ENCODE measurements at places on chromosomes 1 and 21. TPM values are rescaled to one million over a fixed set of nuclear protein-coding genes. Genes with fewer than 3 reads are reported as not detected.

DNA sequence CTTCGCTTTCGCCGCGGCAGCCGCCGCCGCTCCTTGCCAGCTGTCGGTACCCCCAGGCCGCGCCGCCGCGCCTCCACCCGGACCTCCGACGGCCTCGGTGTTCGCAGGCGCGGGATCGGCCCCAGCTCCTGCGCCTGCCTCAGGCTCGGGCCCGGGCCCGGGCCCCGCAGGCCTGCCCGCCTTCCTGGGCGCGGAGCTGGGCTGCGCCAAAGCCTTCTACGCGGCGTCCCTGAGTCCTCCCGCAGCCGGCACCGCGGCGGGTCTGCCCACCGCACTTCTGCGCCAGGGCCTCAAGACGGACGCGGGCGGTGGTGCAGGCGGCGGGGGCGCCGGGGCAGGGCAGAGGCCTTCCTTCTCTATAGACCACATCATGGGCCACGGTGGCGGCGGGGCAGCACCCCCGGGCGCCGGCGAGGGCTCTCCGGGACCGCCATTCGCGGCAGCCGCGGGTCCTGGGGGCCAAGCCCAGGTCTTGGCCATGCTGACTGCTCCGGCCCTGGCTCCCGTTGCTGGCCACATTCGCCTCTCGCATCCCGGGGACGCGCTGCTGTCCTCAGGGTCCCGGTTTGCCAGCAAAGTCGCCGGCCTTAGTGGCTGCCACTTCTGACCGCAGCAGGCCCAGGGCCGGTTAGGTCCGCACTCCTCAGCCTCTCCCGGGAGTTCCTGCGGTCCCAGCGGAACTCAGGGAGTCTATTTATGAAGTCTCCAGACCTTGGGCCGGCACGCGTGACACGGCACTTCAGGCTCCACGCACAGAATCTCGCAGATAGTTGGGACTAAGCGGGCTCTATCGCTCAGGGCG is 1.4 kb downstream of the FOXD2 start:
- DNase-seq = no peak

DNA sequence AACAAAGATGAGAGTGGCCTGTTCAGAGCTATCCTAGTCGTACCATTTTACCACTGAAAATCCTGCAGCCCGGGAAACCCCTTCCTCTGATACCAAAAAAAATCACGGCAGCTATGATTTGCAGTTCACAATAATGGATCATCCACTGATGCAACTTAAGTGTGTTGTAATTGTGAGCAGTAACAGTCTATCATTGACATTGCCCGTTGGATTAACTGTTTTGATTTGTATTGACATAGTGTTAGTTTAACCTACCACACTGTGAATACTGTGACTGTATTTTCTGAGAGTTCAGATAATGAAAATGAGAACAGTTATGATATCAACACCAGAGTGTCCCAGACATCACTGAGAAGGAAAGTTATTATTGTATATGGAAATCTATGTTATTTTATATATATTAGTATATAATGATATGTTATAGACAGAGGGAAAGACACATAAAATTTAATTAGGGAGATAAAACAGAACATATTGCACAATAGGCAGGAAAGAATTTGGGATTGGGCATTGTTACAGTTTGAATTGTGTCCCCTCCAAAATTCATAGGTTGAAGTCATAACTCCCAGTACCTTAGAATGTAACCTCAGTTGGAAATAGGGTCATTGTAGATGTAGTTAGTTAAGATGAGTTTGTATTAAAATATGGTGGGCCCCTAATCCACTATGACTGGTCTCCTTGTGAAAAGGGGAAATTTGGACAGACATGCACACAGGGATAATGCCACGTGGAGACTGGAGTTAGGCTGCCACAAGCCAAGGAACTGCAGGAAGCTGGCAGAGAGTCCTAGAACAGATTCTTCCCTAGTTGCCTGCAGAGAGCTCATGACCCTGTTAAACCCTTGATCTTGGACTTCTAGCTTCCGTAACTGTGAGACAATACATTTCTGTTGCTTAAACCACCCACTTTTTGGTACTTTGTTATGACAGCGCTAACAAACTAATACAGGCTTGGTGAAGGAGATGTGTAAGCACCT is 54.4 kb downstream of the TLCD4 start:
- DNase-seq = no peak

DNA sequence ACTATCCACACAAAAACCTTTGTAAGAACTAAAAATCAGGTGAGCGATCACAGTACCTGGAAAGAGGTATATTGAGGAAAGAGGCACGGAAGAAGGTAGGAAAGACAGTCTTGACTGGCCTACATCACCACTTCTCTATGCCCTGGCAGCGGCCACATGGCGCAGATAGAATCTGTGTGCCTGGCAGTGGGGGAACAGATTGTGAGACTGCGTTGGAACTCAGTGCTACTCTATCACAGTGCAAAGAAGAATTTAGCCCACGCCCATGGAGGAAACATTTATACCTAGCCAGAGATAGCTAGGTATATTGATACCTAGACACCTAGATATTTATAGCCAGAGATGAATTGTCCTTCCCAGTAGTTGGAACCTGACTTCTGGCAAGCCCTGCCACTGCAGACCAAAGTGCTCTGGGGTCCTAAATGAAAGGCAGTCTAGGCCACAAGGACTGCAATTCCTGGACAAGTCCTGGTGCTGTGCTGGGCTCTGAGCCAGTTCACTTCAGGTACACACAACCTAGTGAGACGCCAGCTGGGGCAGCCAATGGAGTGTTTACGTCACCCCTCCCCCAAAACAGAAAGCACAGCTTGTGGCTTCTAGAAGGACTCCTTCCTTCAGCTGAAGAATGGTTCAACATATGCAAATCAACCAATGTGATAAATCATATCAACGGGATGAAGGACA is 51.9 kb downstream of the DHX9 start:
- no peak for DNase-seq

DNA sequence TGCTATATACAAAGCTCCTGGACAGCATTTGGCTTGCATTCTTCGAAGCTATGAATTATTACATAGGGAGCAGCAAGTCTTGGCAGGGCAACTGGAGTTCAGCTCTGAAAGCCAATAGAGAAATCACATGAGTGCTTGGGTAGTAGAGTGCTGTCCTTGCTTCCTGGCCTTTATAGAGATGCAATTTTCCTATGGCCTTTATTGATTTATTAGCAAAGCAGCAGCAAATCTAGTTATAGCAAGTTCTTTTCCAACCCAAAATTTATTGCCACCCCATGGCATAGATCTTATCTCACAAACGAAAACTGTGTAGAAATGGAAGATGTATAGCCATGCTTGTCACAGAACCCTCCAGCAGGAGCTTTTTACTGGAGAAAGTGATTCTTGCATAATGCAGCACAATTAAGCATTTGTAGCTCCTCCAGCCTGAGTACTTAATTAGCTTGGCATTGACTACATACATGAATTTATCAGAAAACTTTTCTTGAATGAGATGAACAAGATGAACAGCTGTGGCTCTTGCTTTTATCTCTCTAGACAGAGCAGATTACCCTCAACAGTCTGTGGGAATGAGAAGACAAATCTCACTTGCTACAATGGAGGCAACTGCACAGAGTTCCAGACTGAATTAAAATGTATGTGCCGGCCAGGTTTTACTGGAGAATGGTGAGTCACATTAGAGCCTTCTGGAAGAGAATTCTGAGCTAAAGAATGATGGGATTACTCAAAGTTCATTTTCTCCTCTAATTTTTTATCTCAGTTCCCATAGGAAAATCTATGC is 170.1 kb downstream of the CRB1 start:
- DNase-seq = no peak

- DNase-seq = no peak
These were observed 107.0 kb downstream of the NRIP1 start for GRCh38 chr21:14957836-14958235.

Gene MRPL39
- 17.5 TPM for total RNA-seq

Gene SH2D2A
- 5.2 TPM for total RNA-seq

Data from upper lobe of left lung (tissue), 6 donors.